Urothelium cell line (cell line): ENCODE measurements at places on chromosomes 4 and X.

DNA sequence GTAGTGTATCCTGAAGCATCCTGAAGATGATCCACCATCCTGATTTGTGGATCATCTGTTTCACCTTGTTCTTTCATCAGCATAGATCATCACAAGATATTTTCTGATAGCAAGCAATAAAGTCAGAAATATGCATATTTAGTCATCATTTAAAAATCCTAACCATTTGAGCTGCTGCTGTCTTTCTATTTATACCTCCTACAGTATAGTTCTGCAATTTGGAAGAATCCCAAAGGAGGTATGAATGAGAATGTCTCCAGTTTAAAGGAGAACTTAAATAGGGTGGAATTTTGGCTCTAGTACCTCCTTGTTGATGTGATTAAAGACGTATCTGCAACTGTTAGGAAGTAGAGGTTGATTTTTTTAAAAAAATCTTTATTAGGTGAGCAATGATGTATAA is 7.6 kb downstream of the SLC25A14 start:
- no peak for DNase-seq

DNA sequence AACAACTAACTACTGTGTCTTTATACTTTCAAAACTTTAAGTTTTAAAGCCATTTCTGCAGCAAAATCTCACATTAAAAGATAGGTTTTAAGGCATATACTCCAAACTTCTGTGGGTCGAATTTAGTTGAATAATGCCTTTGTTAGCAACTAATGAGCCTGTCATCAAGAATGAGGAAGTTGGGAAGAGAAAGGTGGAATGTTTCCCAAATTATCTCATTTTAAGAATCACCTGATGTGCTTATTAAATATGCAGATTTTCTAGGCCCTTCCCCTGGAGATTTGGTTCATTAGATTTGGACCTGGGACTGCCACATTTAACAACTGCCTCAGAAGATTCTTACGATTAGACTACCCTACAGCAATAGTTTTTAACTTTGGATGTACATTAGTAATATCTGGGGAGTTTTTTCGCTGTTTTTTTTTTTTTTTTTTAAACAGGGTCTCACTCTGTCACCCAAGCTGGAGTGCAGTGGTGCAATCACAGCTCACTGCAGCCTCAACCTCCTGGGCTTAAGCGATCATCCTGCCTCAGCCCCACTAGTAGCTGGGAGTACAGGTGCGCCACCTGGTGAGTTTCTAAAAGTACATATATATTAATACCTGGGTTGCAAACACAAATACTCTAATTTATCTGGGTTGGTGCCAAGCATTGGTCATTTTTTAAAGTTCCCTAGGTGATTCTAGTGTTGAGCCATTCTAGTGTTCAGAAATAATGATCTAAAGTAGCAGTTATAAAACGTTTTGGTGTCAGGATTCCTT is 16.1 kb upstream of the TASL start:
- DNase-seq: no peak

DNA sequence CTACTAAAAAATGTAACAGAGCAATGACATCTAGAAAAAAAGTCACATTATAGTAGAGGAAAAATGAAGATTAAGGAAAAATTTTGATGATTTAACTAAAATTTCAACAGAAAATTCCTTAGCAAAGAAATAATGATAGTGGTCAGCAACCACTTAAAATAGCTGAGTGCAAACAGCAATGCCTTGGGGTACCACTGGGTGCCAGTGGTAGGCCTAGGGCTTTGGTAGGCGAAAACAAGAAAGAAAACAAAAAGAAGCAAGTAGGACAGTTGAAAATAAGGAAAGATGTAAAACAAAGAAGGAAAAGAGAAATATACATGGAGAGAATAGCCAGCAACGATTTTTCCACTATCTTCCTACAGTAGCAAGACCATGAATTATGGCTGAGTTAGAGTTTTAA is 313.5 kb upstream of the IRS4 start:
- no peak for DNase-seq

- DNase-seq: no peak
Measured at GRCh38 chr4:3512279-3512678, 19.9 kb downstream of the LRPAP1 start.

- no peak for DNase-seq
Measured at GRCh38 chrX:75337525-75337924, 63.6 kb downstream of the UPRT start.

- no peak for DNase-seq
Measured at GRCh38 chrX:101219116-101219863, at the start of gene DRP2. TSS of gene DRP2 (plus strand) at chrX:101219786. CDS start at chrX:101231648, 11,862 bp downstream.

DNA sequence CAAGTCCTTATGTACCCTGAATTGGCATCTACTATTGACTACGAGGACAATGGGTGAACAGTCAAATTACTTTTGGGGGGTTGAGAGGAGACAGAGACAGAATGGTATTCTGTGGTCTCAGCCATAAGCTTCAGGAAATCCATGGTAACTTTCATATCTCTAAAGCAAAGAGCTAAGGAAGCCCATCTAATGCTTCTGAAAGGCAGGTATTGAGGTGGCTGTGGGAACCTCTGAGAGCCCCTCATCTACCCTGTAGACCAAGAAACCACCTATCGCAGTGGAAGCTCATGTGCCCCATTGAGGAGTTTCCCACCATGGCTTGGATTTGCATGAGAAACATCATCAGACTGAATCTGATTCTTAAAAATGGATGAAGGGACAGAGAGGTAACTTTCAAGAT is 23.1 kb upstream of the BMP2K start:
- no peak for DNase-seq

DNA sequence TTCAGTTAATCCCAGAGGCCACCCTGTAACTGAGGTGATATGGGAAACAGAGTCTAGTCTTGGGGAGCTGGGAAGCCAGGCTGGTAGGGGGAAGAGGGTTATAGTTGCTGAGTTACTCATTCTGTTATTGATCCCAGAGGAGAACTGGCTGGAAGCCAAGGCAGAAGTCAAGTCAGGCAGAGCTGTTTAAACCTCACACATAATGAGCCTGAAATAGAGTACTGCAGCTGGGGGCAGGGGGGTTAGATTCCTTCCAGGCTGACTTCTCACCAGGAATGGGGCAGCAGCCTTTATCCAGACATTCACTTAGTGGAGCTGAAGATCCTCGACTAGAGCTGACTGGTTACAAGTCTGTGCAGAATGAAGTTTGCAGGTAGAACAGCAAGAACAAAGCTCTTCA is 144.9 kb downstream of the C4orf33 start:
- no peak for DNase-seq

DNA sequence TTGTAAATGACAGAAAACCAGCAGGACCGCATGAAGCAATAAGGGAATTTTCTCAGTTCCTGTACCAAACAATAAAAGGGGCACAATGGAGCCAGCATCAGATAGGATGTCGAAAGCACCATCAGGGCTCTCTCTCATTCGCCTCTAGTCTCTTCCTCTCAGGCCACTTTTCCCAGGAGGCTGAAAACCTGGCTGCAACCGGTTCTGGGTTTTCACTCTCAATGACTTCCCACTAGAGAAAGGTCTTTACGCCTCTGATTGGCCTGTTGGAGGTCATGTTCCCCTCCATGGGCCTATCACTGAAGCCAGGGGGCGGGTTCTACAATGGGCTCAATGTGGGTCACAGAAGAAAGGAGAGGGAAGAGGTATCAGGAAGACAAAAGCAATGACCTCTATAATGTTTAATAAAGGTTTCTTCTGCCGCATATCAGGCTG is 29.3 kb downstream of the ZNF827 start:
- peak; percentile 7 for DNase-seq

DNA sequence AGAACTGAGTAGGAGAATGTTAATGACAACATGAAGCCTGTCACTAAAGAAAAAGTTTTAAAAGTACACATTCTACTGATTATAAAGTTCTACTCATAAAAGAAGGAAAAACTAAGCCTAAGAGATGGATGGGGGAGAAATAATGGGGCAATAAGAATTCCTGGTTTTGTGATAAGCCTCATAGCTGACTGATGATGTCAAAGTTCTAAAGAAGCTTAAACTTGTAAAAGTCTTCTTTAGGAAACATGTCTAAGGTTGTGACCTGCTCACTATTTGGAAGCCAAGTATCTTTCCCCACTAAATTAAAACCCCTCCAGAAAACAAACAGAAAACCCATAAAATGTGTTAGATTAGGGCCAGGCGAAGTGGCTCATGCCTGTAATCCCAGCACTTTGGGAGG is 232.9 kb upstream of the GIMD1 start:
- no peak for DNase-seq

- peak; percentile 75 for DNase-seq
Measured at GRCh38 chr4:113645771-113646441, 115.6 kb downstream of the CAMK2D start.

DNA sequence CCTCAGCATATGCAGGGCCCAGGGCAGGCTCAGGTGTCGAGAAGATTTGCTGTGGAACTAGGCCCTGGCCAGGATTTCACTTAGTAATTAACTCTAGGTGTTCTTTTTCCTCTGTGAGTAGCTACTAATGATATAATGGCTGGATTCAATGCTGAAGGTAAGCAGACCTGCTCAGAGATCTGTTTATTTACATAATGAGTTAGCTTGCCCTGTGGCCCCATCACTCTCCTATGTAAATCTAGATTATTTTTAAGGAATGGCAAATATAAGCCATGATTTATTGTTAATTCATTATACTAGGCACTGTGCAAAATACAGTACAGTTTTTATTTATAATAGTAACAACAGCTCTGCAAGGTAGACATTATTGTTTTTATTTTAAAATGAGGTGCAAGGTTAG is 117.2 kb downstream of the IRF2 start:
- no peak for DNase-seq

GRCh38 chr4:33886356-33886755 is 2358.0 kb downstream of the ARAP2 start:
- no peak for DNase-seq

- no peak for DNase-seq
Measured at GRCh38 chrX:43881410-43882293, 598 bp downstream of the MAOB start.

DNA sequence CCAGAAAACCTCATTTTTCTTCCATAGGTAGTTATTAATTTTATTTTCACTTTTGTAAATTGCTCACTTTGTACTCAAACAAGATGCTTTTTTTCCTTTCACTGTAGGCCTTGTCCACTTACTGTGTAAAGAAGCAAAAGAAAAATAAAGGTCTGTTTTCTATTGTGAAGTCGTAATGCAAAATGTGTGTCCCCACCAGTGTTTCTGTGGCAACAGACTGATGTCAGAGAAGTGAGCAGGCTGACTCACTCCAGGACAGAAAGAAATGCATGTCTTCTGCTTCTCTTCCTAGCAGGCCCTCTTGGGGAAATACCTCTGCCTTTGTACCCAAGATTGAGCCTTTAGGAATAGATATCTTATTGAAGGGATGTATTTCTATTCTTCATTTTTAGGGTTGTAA is 30.3 kb downstream of the INPP4B start:
- DNase-seq: peak; percentile 31

DNA sequence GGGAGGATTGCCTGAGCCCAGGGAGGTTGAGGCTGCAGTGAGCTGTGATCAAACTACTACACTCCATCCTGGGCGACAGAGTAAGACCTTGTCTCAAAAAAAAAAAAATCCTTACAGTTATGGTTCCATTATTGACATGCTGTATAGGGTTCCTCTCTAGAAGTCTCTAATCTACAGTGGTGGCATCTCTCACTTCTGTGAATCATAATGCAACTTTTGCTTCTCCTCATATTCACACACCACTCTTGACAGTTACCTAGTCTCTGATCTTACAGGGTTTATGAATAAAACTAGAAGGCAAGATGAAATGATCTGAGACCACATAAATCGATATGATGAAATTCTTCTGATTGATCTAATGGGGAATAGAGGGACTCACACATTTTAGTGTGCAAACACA is 40.6 kb downstream of the DOCK11 start:
- no peak for DNase-seq

DNA sequence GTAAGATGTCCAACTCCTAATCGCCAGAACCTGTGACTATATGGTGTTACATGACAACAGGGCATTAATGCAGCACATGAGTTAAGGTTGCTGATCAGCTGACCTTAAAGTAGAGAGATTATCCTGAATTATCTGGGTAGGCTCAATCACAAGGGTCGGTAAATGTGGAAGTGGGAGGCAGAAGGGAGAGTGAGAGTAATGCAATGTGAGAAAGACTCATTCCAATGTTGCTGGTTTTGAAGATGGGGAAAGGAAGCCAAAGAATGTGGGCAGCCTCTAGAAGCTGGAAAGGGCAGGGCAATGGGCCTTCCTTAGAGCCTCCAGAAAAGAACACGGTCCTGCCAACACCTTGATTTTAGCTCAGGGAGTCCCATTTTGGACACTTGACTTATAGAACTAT is 67.4 kb downstream of the STX18 start:
- DNase-seq: no peak

DNA sequence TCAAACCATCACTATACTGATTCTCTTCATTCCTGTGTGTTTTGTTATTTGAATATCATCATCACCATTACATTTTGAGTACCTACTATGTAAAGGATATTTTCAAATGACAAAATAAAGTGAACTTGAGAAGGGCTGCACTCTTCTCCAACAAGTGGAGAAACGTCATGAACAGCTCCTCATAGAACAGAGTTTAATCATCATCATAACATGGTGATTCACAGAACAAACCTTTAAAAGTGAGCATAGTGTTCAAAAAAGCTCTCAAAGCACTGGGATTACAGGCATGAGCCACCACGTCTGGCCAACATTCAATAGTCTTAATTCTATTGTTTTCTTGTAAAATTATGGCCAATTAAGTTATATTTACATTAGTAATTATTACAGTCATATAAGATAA is 993.9 kb downstream of the PDHA2 start:
- no peak for DNase-seq

- DNase-seq: peak; percentile 64
Measured at GRCh38 chr4:156779774-156780173, 191.8 kb downstream of the PDGFC start.

DNA sequence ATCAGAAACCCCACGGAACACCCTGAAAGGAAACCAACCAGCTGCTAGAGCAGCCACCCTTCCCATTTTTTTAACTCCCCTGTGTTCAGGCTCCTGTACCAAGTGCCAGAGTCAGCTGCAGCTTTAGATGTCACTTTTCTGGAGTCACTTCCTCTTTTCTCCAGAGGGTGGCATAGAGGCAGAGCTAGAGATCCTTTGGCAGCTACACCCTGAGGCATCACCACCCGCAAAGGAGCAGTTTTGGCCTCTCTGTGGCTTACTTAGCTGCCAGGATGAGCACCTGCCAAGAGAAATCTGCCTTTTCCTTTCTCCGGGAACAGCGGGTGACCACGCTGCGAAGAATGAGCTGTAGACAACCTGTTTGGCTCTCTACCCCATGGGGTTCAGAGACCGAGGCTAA is 58.0 kb upstream of the CHRDL1 start:
- DNase-seq: peak; percentile 12
